Aorta (tissue), 5 donors: ENCODE measurements at places on chromosomes 7 and 10. TPM values are rescaled to one million over a fixed set of nuclear protein-coding genes. Genes with fewer than 3 reads are reported as not detected.

EBLN1 gene
- not detected for total RNA-seq

ABCC2 gene
- total RNA-seq: 2.8 TPM

AGR2 gene
- total RNA-seq: not detected

NME8 gene
- total RNA-seq: 2.0 TPM
